HFF-Myc (cell line): ENCODE measurements at places on chromosomes 5 and 9.

GRCh38 chr5:177064500-177065277 is 22.0 kb upstream of the FGFR4 start:
- DNase-seq = no peak

- DNase-seq = no peak
Measured at GRCh38 chr5:8848997-8849594, 696.8 kb downstream of the SEMA5A start.

GRCh38 chr5:36495611-36496010 is 110.8 kb upstream of the SLC1A3 start:
- no peak for DNase-seq

- DNase-seq = no peak
Measured at GRCh38 chr5:96458176-96458575, 25.1 kb upstream of the PCSK1 start.
